ENCODE measurements at places on chromosomes 1 and 21.

- no peak for DNase-seq
These were observed 201.6 kb downstream of the PBX1 start for GRCh38 chr1:164760569-164760968.

DNA sequence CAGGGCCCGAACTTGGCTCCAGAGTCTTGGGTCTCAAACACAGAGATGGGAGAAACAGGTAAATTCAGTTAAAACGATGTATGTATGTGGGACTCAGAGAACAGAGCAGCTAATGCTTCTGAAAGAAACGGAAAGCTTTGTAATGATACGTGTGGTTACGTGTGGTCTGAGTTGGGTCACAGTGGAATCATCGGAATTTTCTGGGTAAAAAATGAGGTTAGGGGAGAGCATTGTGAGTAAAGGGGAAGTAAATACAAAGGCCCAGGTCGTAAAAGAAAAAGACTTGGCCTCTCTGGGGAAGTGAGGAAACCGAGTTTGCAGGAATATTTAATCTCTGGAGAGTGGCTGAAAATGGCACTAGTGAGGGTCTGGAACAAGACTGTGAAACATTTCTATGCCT is 8.3 kb downstream of the NHLH2 start:
- no peak for DNase-seq

DNA sequence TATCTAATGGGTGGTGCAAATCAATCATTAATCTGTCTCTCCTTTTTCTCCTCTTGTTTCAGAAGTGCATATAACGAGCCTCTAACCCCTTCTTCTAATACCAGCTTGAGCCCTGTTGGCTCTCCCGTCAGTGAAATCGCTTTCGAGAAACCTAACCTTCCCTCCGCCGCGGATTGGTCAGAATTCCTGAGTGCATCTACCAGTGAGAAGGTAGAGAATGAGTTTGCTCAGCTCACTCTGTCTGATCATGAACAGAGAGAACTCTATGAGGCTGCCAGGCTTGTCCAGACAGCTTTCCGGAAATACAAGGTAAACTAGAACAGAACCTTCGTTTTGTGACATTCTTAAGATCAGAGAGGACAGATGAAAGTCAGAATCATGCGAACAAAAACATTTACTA is 25.3 kb upstream of the VAMP3 start:
- no peak for DNase-seq

DNA sequence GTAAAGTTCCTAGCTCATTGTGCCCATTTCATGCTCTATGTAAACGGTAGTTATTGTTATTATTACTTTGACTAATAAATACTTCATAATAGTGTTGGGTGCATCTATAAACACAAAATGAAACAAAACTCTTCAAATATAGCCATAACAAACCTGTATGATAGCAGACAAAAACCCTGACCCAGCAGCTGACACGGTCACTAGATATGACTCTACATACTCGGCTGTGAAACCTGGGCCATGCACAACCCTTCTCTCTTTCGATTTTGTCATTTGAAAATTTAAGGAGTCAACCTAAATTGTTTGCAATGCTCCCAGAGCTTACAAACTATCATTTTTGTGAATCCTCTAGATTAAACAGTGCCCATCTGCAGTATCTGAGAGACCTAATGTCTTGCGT is 8.0 kb upstream of the RGS13 start:
- no peak for DNase-seq

- DNase-seq: no peak
These were observed 5.9 kb upstream of the SIPA1L2 start for GRCh38 chr1:232635778-232636356.

DNA sequence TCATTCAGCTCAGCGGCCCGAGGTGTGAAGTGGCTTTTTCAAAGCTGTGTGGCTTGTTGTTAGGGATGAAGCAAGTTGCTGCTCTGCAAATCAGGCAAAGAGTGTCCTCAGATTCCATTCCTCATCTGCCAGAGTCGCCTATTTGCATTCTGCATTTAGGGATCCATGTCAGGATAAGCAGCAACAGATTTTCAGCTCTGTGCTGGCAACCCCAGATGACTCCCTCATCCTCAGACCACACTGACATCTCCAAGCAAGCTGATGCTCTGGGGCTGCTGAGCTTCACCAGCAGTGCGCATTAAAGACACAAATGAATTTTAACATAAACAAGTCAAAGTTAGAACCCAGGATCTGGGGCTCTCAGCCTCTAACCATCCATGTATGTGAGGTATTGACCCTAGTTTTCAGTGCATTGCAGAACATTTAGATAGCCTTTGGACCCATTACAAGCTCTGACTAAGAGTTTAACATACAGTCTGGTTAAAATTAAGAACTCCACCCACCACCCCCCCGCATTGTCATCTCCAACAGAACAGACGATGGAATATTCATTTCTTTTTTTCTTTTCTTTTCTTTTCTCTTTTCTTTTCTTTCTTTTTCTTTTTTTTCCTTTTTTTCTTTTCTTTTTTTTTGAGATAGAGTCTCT is 10.9 kb downstream of the CFAP107 start:
- DNase-seq: no peak

DNA sequence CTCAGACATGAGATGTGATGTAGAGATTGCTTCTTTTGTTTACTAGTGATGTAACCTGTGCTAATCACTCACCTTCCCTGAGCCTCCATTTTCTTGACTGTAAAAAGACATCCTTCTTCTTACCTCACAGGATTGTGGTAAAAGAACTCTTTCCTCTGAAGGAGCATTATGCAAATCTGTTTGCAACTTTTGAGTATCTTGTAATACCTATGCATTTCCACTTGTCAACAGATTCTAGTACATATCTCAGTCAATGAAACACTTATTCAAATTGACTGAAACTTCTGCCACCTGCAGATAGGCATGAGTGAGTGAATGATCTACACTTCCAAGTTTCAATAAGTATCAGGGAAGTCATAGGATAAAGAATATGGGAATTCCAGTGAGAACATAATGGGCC is 174.7 kb downstream of the HHIPL2 start:
- DNase-seq: no peak

GRCh38 chr1:234897390-234897749 is 231.3 kb downstream of the TOMM20 start:
- DNase-seq: no peak

DNA sequence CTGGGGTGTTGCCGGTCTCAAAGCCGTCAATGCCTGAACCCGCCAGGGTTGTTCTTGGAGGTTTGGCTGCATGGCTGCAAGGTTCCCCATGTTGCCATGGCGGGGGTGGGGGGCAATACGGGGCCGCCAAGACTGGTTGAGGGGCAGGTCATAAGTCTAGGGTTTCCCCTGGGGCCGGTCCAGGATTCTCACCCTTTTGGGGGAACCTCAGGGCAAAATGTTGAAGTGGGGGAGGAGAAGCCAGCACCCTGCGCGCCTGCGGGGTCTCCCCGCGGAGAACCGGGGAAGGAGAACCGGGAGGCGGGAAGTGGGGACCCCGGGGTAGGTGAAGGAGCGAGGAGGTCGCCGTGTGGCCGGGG is 401 bp upstream of the ARHGEF10L start:
- no peak for DNase-seq

DNA sequence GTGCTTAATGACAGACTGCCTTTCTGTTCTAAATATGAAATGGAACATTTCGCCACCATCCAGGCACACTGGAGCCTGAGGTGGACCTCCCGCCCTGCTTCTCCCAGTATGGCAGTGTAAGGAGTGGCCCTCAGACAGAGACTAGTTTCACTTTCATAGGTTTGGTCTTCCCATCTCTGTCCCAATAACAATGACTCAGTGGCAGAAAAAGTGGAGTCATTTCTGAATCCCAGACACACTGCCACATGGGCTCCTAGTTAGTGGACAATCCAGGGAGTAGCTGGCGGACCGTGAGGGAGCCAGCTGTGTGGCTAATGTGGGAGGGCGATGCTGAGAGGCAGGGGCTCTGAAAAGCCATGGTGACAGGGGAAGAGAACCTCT is 95.6 kb upstream of the TSPAN2 start:
- peak; percentile 43 for DNase-seq

GRCh38 chr1:17654519-17654918 is 100.6 kb upstream of the ACTL8 start:
- DNase-seq: no peak

DNA sequence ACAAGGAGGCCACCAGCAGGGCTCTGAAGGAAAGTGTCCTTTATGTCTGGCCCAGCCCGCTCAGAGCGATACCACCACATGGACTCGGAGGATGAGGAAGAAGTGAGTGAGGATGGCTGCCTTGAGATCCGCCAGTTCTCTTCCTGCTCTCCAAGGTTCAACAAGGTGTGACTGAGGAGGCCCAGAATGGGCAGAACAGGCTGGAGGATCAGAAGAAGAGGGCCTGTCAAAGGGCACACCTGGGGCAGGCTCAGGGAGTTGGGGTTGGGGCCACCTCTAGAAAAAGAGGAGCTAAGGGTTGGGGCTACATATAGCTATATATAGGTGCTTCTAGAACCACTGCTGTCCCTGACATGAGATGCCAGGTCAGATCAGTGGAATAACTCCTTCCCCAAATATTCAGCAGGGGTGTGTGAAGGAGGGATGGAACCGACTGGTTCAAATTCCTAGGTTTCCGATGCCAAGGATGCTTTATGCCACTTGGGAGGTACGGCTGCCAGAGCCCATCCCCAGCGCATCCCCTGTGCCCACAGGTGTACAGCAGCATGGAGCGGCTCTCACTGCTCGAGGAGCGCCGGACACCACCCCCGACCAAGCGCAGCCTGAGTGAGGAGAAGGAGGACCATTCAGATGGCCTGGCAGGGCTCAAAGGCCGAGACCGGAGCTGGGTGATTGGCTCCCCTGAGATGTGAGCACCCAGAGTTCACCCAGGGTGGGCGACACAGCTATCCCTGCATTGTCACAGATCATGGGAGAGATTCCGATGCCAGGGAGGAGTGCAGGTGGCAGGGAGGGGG is 102.2 kb downstream of the PIK3R3 start:
- no peak for DNase-seq

GRCh38 chr1:76408303-76408702 is 333.8 kb downstream of the ST6GALNAC3 start:
- DNase-seq: no peak

DNA sequence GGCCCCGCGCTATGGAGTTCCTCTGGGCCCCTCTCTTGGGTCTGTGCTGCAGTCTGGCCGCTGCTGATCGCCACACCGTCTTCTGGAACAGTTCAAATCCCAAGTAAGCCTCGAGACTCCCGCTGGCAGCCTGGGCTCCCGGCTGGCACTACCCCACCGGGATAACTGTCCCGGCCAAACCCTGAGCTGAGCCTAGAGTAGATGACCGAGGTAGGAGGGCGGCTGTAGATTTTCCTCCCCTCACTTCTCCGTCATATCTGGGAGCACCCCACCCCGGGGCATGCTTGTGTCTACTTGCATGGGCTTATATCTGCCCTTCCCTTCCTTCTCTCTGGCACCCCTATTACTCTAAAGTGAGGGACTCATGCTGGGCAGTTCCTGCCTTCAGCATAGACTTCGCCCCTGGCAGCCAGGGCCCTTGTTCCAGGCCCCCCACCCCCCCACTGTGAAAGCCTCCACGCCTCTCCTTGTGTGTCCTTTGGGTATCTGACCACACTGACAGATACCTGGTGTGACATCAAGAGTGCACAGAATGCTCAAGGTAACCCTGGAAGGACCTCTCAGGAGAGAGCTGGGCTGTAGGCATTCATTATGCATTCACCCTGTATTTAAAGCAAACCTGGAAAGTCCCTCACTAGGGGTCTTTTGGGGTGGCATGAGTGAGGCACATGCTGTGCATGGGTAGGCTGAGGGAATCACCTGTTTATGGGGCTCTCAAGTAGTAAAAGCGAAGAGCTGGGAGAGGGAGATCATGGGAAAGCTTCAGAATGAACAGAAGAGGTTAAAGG is 485 bp downstream of the EFNA1 start:
- DNase-seq: no peak

DNA sequence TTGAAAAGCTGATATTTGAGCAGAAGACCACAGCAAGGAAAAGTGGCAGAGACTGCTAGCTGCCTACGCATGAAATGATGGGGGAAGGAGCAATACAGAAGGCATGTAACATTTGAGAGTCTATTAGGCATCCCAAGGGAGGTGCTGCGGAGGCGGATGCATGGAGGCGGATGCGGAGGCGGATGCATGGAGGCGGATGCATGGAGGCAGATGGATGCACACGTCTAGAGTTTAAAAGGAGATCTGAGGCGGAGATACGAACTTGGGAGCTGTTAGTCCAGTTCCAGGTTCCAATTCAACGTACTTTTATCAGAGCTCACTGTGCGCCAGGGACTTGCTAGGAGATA is 744 bp upstream of the DDX20 start:
- DNase-seq: no peak

DNA sequence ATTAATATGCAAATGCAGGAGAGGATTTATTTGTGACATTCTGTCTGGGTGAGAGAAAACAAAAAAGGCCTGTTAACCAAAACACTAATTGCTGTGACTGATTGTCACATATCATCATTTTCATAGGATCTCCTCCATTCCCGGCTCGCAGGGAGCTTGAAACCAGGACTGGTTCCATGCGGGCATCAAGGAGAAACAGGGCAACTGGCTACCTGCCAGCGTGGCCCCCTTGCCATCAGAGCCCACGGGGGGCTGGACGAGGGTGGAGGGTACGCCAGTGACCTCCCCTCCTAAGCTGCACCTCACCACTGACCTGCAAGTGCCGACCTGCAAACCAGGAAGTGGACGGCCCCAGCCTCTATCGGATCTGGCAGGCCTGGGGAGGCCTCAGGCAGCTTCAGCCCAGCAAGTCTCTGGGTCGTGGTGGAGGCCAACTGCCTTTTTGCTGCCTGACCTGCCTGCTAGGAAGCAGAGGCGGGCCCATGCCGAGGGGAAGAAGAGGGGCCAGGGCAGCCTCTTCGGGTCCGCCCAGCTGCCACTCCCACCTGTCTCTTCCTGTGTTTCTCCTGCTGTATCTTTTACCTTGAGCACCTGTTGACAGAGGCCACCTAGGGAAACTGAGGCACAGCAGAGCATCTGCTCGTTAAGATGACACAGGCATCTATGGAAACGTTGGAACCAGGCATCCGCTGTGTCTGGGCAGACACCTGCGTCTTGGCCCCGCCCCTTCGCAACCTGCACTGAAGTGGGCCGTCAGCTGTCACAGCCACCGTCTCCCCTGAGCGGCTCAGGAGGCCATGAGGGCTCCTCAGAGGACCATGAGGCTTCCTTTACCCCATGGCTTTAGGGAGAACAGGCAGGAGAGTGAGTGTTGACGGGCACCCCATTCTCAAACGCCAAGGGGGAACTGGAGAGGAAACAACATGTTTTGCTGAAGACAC is 74.8 kb downstream of the CASZ1 start:
- no peak for DNase-seq

- DNase-seq: no peak
These were observed 139.7 kb downstream of the RERE start for GRCh38 chr1:8677782-8678181.

Measured in thoracic aorta (tissue), 2 donors.